ENCODE measurements at places on chromosomes 7 and 10.

DNA sequence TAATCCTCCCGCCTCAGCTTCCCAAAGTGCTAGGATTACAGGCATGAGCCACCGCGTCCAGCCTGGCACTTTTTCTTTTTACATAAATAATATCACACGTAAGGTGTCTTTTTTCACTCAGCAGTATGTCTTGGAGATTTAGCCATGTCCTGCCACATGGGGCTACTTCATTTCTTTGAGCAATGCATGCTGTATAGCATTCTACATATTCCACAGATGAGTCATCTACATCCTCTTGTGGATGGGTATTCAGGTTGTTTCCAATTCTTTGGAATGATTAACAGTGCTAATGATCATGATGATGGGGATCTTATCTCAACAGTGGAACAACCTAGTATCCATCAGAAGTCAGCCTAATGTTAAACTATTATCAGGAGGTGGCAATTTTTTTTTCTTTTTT, 50.8 kb downstream of the ZNF503 start:
- DNase-seq = no peak

DNA sequence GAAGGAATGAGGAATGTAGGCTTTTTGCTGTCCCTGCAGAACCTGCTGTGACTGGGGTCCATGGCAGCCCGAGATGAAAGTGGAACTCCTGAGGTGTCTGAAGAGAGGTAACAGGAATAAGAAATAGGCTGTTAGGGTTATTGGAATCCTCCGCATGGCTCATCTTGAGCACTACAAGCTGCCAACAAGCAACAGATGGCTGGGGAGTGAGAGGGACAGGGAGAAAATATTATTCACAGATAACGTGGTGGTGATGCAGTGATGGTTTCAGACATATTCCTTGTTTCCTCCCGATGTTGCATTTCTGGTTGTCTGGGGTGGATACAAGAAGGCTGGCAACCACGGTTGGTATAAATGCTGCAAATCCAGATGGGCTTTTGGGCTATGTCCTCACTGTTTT, 46.1 kb downstream of the AP3M1 start:
- no peak for DNase-seq

GRCh38 chr7:13803134-13803533, 186.3 kb downstream of the ETV1 start:
- DNase-seq = no peak

- peak; percentile 42 for DNase-seq
Observed at GRCh38 chr7:119720541-119720940, 552.4 kb upstream of the KCND2 start.

DNA sequence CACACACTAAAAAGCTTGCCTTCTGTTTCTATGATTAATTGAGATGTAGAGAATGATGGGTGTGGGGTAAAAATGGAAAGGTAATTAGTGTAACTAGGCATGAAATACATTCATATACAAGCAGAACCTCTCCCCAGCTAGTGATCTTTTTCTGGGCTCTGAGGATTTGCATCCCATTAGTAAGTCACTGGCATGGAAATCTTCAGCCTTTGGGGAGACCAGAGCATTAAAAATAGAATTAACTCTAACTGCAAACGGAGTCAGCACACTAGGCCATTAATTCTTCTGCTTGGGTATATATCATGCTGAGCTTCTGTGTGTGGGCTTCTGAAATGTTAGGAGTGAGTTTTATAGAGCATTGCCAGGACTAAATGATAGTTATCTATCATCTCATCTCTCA, 128.9 kb downstream of the HDAC9 start:
- no peak for DNase-seq

DNA sequence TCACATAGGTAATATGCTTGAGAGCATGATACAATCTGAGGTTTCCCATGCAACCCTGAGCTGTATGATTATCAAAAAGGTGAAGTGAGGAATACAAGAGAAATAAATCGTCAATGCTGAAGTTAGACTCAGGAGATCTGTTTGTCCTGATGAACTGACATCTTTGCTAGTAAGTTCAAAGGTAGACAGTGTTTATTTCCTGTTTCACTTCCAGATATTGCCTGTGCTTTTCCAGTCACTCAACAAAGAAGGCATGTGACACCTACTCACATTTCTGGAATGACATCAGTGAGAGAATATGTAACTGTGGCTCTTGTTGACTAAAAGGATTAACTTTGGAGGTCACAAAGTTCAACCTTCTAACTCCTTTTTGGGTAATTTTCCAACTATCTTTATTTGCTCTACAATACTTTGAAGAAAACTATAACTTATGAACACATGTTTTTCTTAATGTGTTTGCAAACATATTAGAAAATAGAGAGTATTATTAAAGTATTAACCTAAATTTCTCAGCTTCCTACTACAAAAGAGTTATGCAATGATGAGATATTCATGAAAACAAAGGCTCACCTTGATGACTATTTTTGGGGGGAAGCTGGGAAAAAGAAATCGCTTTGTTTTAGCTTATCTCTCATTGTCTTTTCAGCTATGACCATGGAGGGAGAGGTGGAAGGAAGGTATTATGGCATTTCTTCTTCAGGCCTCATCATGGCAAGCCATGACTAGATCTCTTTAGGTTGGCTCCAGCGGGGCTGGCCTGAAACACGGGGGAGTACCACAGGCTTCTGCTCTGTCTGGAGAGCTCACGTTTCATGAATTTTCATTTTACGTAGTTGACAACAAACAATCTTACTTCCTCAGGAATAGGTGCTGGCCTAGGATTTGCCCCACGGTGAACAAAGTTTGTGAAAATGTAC, 214.7 kb upstream of the SLC26A5 start:
- no peak for DNase-seq

GRCh38 chr7:142025896-142026295, 30.2 kb downstream of the MGAM start:
- no peak for DNase-seq

DNA sequence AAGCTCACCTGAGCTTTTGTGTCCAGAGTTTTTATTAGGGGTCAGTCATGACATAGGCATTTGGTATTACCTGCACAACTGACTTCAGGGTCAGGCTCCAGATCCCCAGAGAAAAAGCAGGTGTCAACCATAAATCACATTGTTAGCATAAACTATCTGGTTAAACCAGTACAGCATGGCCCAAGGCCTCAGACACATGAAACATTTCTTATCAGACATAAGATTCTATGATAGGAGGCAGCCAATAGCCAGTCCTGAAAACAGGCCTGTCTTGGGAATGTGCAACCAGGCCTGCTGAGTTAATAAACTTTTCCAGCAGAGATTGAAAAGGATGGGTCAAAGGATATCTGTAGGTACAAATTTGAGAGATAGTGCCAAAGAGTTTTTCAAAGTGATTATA, 116.1 kb downstream of the TPST1 start:
- DNase-seq = no peak

DNA sequence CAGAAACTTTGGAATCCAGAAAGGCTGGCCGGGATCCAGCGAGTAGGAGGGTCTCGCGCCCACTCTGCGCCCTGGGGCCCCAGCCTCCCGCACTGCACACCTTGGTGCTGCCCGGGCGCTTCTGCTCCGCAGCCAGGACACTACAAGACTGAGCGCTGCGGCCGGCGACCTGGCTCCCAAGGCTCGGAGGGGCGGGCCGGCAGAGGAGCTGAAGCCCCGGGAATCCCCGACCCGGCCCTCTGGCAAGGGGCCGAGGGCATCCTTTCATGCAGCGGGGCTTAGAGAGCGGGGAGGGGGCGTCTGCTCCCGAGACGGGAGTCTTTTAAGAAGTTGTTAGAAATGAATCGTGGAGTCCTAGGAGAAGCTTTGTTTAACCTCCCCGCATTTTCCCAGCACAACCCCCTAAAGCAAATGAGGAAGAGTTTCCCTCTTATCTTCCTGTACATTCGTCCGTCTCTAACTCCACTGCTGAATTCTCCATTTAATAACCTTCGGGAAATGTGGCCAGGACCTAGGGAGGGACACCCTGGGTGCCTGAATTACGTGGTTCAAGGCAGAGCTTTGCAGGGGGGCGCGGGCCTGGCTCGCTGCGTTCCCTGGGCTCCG, 1.1 kb downstream of the VWC2 start:
- no peak for DNase-seq

DNA sequence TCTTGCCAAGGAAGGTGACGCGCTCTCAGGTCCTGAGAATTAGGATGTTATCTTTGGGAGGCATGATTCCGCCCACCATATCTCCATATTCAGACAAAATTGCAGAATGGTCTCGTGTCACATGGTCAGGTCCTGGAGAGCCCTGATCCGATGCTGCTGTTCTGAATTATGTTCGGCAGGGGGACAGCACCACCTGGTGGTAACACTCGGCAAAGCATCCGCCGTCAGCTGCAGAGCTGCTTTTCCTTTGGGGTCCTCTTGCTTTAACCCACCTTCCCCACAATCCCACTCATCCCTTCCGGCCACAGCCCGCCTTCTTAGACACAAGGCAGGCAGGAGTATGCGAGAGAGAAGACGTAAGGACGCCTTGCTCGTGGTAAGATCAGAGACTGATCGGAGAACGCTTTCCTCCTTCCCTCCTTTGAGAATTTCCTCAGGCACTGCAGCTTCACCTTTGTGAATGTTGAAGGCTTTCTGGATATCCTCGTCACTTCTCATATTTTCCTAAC, 327.8 kb upstream of the C7orf33 start:
- no peak for DNase-seq

GRCh38 chr10:110065269-110065668, 57.5 kb downstream of the ADD3 start:
- no peak for DNase-seq

DNA sequence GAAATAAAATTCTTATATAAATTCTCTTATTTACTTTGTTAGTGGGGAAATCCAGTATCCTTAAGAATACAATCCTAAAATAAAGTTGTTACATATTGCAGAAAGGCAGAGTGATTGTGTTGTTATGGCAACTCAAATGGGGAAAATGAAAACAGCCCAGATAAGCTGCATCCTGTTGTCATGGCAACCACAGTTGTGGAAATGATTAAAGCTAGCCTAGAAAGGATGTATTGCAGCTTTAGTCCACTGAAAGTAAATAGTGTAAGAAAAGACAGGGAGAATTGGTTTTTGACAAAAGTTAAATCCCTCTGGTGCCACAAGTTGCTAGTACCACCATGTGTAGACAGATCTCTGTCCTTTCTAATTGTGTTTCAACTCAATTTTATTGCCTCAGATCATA, 43.2 kb downstream of the BTRC start:
- DNase-seq = no peak

- no peak for DNase-seq
Observed at GRCh38 chr7:16810573-16810972, 5.8 kb upstream of the AGR2 start.

- no peak for DNase-seq
Observed at GRCh38 chr7:51237446-51238133, 79.0 kb downstream of the COBL start.

- DNase-seq = no peak
Observed at GRCh38 chr7:76338298-76339084, 20.3 kb downstream of the YWHAG start.

GRCh38 chr7:31082447-31082846, 30.3 kb downstream of the ADCYAP1R1 start:
- no peak for DNase-seq

GRCh38 chr10:35540296-35541164, 64.6 kb upstream of the GJD4 start:
- DNase-seq = no peak

DNA sequence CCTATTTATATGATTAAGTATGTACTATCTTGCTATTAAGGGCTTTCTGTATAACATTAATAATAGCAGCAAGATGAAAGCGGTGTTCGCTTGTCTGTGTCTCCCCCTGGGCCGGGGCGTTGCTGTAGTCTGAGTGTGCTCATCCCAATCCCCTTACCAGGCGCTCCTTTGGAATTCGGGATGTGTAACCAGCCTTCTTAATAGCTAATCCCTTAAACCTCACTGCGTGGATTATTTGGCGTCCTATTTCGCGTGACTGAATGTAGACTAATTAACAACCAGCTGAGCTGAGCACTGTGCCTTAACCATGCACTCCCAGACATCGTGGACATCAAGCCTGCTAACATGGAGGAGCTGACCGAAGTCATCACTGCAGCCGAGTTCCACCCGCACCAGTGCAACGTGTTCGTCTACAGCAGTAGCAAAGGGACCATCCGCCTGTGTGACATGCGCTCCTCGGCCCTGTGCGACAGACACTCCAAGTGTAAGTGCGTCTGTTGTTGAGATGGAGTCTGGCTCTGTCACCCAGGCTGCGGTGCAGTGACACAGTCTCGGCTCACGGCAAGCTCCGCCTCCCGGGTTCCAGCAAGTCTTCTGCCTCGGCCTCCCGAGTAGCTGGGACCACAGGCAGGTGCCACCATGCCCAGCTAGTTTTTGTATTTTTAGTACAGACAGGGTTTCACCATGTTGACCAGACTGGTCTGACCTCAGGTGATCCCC, 36.6 kb downstream of the BNIP3 start:
- DNase-seq = no peak

DNA sequence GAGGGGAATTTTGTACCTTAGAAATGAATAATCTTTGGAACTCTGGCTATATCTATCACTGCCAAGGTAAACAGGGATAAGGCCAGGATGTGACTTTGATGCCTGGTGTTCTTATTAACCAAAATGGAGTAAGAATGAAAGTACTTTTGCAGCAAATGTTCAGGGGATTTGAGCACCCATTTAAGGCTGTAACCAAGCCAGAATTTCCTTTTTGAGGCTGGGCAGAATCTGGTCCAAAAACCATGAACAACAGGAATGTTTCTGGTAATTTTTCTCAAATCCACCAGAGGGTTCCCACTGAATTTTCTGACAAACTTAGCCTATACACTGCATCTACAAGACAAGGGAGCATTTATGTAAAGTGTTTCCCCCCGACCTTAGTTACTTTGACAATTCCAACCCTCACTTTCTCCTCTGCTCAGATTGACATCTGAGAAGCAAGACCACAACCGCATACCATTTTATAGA, 120.6 kb downstream of the BAMBI start:
- DNase-seq = no peak

DNA sequence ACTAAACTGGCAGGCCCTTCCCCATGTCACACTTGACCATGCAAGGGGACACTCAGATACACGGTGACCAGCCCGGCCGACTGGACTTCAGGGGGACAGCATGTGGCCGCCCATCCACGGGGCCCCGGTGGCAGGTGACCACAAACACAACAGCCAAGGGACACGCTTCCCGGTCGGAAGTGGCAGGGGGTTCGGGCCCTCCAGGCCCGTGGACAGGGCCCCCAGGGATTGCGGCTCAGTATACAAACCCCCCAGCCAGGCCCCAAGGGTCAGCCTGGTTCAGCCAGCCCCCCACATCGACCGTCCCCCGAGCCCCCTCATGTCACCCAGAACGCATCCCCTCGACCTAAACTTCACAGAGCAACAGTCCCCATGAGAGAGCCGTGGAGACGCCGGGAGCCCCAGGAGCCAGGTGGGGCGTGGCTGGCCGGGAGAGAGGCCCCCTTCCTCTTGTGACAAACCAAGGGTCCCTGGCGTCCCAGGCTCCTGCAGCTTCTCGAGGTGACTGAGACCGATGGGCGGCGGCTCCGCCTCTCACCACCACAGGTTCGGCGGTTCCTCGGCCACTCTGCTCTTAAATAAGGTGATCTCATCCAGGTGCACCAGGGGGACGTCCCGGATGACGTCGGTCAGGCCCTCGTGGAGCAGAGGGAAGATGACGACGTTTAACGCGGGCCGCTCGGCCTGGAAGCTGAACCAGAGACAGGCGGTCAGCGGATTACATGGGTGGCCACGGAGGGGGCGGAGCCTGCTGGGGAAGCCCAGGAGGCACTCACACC, 57.8 kb upstream of the TNRC18 start:
- no peak for DNase-seq
